Stimulated activated CD8-positive, alpha-beta memory T cell treated with anti-CD3 and anti-CD28 coated beads, Interleukin-7, amount 100 ng/mL, for 48 hours (primary cell): ENCODE measurements at places on chromosomes 5 and 9.

- DNase-seq = no peak
Measured at GRCh38 chr9:137982200-137982599, 104.6 kb downstream of the CACNA1B start.

DNA sequence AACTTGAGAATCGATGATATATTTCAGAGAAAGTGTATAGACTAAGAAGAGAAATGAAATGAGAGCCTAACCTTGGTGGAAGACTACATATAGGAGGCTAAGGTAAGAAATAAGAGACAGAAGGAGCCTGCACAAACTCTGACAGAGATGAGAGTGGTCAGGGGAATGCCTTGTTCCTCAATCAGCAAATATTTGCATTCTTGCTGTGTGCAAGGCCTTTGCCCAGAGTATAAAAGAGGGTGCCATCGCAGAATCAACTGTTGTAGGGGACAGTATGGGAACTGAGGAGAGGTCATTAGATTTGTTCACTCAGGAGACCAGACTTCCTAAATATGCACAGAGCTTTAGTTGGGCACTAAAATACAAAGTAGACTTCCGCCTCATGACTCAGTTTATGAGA is 137.2 kb downstream of the ATG10 start:
- DNase-seq = no peak

DNA sequence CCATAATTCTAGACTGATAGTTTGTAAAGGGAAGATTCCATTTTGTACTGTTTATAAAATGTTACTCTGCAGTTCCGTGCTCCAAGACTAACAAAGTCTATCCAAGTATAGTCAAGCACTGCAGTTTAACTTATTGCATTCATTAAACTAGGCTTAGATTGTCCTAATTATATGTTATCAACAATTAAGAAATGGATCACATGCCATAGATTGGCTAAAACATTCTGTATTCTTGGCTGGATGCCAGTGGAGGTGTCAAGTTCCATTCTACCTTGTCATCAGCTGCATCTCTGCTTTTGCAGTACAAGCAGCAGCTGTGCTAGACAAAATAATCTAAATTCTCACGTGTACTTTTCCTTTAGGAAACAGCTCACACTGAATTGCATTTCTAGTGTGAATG is 69.4 kb upstream of the MEF2C start:
- DNase-seq = no peak

- no peak for DNase-seq
Measured at GRCh38 chr5:111887706-111888105, 130.7 kb upstream of the NREP start.

DNA sequence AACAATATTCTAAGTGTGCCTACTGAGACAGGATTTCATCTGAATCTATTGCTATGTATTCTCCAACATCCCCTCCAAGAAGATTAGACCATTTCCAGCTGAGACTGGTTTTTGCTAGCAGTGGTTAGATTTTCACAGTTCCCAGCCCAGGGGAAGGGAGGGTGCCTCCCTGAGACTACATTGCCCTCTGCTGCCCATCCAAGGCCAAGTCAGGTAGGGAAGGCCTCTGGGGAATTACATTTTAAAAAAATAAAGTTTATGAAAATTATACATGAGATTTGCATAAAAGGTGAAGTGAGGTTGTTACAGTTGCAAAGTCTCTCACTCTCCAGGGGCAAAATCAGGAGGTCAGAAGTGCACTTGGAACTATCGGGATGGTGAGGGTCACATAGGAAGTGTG is 28.0 kb upstream of the SYK start:
- no peak for DNase-seq

GRCh38 chr5:175837171-175837699 is 34.1 kb upstream of the CPLX2 start:
- no peak for DNase-seq

GRCh38 chr5:98588215-98588614 is 185.2 kb upstream of the RGMB start:
- DNase-seq = no peak

DNA sequence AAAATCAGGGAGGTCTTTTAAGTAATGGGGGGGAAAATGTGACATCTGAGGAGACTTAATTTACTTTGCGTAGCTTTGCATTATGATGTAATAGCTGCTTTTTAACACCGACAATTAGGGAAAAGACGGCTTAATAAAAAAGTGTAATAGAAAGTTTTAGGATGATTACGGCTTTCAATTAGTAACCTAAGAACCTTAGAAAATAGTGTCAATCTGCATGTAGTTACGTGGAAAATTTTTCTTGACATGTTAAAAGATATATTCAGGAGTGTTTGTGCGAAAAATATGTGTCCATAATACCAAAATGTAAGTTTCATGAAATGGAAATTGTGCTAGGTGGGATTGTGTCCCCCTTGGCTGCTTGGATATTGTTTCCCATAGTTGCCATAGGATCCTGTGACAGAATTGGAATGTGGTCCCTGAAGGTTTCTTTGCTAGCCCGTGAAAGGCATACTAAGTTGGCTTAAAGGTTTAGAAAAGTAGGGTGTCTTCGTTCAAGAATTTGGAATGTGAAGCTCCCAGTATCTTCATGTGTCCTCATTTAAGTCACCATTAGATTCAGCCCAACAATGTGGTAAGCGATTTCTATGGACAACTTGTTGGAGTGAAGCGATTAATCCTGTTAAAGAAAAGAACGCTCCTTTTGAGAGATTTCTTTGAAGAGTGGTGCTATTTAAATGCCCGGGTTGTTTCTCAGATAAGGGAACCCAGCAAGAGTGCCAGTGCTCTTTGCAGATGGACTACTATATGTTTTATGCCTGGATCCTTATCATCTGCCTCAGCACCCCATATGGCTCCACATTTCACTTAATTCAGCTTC is 2.0 kb downstream of the RGMB start:
- DNase-seq = no peak

GRCh38 chr9:83239747-83240146 is 176.8 kb upstream of the RASEF start:
- DNase-seq = no peak

DNA sequence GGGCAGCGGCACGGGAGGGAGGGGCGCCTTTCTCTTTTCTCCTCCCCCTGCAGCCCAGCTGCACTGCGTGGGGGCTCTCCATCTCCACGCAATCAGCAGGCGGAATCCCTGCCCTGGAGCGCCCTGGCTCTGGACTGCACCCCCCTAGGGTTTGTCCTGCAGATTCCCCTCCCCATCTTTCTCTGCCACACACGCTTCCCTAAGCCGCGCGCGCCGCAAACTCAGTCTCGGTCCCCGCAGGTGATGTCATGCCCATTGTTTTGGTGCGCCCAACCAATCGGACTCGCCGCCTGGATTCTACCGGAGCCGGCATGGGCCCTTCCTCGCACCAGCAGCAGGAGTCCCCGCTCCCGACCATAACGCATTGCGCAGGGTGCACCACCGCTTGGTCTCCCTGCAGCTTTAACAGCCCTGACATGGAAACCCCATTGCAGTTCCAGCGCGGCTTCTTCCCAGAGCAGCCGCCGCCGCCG is at the start of gene KCNN2:
TSS of gene KCNN2 (plus strand) at position 347 of the 473 bp plus-strand sequence. CDS start at position 417, 70 bp downstream.
- no peak for DNase-seq

DNA sequence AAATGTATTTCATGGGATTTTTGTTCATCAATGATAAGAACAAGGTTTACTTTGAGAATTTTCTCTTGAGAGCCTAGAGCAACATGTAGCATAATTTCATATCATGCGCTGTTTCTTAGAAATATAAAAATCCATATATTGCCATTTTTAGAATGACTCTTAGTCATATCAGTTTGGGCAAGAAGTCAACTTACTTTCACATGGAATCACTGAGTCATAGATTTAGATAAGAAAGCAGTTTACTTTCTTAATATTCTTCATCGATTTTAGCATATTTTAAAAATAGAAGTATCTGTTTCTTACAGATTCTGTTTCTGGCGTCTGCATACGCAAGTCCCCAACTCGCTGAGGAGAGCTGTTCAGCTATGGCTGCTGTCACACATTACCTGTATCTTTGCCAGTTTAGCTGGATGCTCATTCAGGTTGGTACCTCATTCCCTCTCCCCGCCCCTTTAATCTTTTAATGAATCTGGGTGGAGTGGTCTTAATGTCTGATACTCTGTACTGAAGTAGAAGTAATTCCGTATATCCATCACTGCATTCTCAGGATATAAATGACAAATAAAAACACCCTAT is 406.6 kb downstream of the ADGRV1 start:
- no peak for DNase-seq

DNA sequence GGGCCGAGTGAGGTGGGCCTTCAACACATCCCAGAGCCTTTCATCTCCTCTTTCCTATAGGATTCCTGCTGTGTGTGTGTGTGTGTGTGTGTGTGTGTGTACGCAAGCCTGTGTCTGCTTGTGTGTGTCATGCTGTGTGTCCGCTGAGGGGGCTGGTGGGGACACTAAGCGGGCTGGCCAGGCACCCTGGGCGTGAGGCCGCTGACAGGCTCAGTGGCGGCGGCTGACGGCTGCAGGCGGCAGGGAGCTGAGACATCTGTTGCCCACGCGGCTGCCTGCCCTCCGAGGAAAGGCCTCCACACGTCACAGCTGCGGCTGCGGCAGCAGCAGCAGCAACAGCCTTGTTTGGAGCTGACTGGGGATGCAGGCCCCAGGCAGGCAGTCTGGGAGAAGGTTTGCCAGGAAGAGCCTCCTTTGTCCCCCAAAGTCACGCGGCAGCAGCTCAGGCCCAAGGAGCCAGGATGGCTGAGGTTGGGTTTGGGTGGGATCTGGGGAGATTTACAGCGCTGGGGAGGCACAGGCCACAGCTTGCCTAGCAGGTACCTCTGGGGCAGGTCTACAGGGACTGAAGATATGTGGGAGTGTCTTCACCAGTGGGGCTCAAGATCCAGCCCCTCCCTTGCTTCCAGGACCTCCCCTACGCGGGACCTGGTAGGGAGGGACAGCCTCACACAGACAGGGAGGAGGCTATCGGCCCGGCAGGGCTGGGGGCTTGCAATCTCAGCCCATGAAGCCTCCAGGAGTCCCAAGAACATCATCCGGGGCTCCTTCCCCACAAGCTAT is 1.8 kb downstream of the PDLIM4 start:
- DNase-seq = no peak
